ENCODE measurements at places on chromosomes 12 and 14.

GRCh38 chr14:44914849-44915248 is 46.9 kb downstream of the KLHL28 start:
- no peak for DNase-seq

DNA sequence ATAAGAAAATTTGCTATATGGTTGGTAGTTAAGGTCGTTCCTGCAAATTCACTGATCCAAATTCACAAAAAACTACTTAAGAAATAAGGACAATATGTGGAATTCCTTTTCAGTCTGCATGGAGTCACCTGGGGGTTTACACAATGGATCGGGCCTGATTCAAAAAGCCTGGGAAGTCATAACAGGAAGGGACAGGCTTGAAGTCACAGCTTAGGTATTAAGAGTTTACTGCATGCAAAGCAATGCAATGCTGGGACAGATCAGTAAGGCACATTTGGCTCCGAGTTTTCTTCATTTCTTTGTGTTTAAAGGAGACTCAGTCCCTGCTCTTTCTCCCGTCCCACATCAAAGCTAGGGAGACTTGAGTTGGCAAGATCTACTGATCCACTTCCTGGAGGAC is 153.3 kb downstream of the NTF3 start:
- DNase-seq = no peak

GRCh38 chr12:101327051-101327450 is 47.1 kb downstream of the UTP20 start:
- DNase-seq = no peak

DNA sequence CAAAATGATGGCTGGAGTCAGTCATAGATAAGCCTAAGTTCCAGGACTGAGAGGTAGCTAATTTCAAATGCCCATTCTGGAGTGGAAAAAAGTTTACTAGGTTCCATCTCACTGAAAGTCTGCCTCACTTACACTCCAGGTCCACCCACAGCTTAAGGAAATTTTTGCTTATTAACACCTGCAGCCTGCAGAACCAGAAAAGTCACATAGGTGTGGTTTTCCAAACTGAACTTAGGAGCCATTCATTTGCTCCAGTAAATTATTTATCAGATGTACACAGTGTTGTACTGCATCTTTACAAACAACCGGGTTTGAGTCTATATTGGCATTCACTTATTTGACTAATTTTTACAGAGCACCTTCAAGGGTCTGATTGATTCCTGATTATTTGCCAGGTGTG is 157.4 kb upstream of the ARID2 start:
- DNase-seq = no peak

DNA sequence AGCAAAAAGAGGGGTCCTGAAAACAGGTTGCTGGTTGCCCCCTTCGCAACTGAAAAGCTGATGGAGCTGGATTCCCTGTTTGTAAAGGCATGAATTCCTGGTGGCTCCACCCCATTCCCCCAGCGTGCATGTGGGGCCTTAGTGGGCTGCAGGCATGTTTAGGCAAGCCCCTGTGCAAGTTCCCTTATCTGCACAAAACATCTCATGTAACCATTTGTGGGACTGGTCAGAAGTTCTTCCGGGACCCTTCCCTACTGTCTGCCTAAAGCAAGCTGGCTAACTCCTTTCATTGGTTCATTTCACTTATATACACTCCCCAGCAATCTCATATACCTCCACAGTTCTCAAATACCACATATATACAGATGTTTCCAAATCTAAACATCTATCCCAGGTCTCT is 24.0 kb upstream of the HIGD1C start:
- no peak for DNase-seq

DNA sequence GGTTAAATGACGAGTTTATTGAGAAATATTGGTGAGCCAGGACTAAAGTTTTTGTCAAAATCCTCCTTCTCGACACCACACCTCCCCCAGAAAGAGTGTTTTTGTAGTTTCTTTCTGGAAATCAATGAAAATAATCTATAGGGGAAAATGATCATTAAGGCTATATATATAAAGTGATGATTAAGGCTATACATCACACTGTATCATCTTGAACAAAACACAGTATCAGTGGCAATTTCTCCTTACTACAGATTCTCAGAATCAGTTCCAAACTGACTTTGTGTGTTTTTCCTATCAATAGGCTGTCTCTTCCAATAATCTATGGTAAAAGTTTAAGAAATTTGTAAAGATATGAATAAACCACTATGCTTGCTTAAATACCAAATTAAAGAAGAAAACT is 81.7 kb downstream of the IFNG-AS1 start:
- DNase-seq = no peak

DNA sequence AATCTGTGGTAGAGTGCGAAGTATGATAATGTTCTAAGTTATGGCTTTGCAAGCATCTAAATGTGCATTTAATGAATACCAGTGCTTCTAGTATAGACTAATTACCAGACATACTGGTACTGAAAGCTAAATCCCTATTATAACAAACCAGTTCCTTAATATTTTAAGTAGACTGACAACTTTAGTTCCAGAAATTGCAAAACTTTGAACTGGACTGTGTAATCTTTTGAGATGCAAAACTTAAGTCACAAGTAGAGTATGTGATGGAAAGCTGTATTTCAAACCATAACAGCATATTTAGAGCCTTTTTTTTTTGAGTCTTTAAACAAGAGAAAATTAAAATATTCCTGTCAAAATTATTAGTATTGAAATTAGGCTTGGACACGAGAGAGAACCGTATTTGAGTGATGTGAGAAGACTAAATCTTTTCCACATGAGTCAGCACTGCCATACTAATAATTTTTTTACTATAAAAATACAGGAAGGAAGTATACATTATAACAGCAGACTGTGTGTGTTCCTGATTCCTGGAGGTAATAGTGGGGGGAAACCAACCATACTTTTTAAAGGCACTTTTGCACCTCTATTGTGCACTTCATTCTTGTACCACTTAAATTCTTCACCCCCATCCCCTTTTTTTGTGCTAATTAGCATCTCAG is 45.5 kb downstream of the PPM1A start:
- DNase-seq = no peak

GRCh38 chr12:6745741-6746525 is 7.0 kb downstream of the MLF2 start:
- DNase-seq = no peak

GRCh38 chr14:103296007-103296406 is 38.0 kb upstream of the EIF5 start:
- DNase-seq = no peak

- DNase-seq = no peak
Observed at GRCh38 chr12:103679421-103680170, 92.5 kb downstream of the STAB2 start.

- no peak for DNase-seq
Observed at GRCh38 chr14:73764406-73765280, 50.5 kb upstream of the PNMA1 start.

DNA sequence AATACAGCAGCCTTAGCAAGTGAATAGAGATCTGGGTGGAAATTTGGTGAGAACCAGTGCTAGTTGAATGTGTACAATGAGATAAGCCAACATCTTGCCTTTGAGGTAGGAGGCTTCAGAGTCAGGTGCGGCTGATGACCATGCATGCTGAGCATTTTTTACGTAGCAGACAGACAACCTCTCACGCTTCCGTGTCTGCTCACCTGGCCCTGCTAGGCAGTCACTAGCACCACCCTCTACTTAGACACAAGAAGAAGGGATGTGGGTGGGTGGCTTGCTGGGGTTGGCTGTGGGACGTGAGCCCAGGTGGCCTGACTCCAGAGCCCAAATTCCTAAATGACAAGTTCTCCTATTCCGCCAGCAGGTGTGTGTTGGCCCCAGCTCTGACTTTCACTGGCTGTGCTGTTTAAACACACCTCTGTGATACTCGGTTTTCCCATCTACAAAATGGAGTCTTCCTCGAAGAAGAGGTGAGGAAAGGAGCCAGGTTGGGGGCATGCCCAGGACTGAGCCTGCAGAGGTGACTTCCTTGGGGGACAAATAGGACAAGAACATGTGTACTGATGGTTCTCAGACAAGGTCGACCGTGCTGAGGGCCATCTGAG is 57.8 kb upstream of the BCL11B start:
- DNase-seq = no peak

DNA sequence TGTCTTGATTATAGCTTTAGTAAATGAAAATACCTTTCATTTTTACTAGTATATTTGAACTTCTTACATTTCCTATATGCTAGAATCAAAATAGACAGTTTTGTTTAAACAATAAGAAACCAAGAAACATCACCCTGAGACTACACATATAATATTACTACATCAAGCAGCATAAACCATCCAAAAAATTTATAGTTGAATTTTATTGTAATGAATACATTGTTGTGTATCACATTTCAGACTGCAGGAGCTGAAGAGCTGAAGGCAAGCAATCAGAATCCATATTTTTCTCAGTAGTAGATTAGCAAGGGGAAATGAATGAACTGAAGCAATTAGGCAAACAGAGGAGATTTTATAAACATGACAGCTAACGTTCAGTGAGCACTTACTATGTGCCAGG is 379.2 kb downstream of the BTG1 start:
- no peak for DNase-seq

DNA sequence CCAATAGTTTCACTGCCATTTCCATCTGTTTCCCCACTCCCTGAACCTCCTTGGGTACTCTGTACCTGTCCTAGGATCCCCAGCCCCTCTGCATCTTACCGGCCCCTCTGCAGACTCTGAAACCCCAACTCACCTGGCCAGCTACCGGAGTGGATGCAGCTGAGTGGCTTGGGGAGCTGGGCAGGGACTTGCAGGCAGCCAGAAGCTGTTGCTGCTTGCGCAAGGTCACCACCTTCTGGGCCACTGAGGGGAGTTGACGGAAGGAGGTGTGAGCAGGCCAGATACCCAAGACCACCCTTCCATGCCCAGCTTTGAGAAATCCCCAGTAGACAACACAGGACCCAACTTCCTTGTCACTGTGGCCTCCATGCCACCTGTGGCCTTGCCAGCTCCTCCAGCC is 6.3 kb downstream of the AGAP2 start:
- DNase-seq = no peak

GRCh38 chr12:52839436-52840105 is 5.5 kb upstream of the KRT79 start:
- no peak for DNase-seq

DNA sequence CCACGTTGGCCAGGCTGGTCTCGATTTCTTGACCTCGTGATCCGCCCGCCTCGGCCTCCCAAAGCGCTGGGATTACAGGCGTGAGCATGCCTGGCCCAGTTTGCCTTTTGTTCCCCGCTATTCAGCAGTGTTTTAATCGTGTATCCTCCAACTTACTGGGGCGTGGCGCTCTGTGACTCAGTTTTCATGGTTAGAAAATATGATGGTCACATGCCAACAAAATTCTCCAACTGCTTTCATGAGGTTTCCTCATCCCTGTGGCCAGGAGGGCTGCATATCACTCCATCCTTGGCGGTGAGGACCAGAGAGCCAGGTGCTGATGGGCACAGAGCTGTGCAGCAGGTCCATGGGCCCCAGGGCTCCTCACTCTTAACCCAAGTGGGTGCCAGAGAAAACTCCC is 33.0 kb upstream of the PRMT8 start:
- DNase-seq = no peak

DNA sequence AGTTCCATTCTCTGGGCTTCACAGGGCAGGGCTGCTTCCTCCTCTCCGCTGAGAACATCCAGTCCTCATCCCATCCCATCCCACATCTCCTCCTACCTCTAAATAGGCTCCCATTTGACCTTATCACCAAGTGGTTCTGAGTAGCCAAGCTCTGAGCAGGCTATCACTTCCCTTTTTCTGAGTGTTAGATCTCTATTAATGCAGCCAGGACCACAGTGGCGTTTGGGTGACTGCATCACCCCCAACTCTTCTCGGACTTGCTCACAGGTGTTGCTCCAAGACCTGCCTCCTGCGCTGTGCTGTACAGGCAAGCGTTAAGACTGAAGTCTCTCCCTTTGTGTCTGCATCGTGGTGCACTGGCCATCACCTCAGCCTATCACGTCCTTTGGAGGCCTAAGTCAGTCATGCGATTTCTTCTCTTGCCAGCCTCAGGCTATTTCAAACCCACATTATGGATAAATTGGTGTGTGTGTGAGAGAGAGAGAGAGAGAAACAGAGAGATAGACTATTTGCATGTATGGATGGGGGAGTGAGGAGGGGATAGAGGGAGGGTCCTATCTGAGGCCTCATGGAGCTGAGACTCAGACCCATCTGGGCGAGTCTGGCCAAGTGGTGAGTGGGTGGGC is 12.4 kb upstream of the HHIPL1 start:
- no peak for DNase-seq

GRCh38 chr12:28162697-28163096 is 27.6 kb upstream of the CCDC91 start:
- DNase-seq = no peak

- DNase-seq = no peak
Observed at GRCh38 chr12:92362785-92363184, 217.1 kb upstream of the BTG1 start.

DNA sequence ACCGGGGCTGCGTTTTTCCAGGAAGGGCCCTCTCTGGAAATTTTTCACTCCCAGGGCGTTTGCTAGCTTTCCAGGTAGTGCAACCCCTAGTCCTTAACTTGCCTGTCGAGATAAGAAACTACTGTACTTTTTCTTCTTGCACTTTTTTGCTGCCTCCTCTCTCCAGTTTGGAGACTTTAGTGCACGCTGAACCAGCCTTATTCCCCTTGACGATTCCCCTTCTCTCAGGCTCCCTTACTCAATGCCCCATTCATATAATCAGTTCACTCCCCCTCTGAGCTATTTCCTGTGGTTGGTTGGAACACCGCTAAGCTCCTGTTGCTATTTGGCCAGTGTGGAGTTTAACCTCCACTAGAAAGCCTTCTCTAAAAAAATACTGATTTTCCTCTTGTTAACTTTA is 682 bp downstream of the CREBL2 start:
- no peak for DNase-seq

- DNase-seq = no peak
Observed at GRCh38 chr12:7801460-7801859, 12.3 kb downstream of the NANOG start.

DNA sequence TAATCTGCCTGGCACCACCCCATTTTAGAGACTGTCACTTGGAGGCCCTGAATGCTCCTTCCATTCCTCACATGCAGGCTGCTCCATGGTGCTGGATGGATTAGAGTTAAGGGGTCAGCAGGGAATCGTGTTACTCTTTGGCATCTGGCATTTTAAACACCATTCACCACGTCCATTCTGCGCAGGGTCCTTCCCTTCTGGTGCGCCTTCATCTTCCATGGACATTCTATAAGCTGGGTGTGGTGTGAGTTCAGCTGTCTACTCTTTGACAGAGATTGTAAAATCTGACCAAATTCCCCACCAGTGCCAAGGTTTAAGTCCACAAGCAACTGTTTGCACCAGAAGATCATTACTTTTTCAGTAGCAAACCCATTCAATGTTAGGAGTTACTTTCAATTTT is 47.8 kb downstream of the GIT2 start:
- no peak for DNase-seq
